HepG2 (cell line): ENCODE measurements at places on chromosomes 11 and 22. TPM values are rescaled to one million over a fixed set of nuclear protein-coding genes. Genes with fewer than 3 reads are reported as not detected.

DNA sequence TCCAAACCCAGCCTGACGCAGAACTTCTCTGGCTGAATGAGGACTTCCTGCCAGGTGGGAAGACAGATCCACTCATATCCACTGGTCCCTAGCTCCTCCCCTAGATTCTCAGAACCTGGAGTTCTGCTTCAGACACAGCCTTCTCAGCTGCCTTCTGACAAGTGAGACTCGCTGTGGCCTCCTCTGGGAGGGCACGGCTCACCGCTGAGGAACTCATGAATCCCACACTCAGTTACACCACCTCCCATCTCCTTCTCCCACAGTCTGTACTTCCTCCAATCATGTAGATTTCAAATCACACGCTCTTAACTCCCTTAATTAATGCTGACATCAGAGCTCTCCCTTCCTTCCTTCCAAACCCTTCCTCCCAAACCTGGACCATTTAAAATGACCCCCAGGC is 86.4 kb upstream of the TMEM45B start:
- H3K36me3 ChIP-seq, result no peaks in the 10 kb centered on the region
- H3K27ac ChIP-seq, result no peak overlapping the region
- H3K27me3 ChIP-seq, result peaks cover 1% of the 10 kb centered on the region; the same call in 1 of the 2 replicates
- no peak for DNase-seq

DNA sequence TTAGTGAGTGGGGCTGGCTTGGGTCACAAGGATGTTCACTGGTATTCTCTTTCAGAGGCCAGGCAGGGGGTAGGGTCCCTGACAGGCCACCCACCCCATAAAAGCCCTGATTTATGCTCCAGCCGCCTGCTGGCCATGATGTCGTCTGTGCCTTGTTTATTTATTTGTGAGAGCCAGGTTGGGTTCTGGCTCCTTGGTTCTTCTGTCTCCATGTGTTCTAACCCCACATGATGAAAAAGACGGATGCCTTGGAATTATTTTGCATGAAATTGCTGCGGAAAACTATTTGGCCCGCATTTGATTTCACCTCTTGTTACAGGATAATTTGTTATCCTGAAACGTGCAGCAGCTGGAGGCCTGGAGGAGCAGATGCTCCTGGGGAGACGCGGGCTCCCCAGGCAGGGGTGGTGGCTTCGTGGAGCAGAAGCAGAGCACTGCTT is 46.3 kb upstream of the WNT11 start:
- peaks cover 13% of the 10 kb centered on the region; the same call in 1 of the 2 replicates for H3K4me1 ChIP-seq
- no peak for DNase-seq
- no peak overlapping the region for H3K4me3 ChIP-seq
- no peak overlapping the region for H3K27ac ChIP-seq
- H3K27me3 ChIP-seq, result peaks cover 50% of the 10 kb centered on the region; the same call in 2 of the 3 replicates

RASSF10 gene
- total RNA-seq, result not detected in 2 replicates

PRG2 gene
- not detected in 2 replicates for total RNA-seq

- no peaks in the 10 kb centered on the region for H3K4me1 ChIP-seq
- DNase-seq, result no peak
- no peak overlapping the region for H3K27ac ChIP-seq
- H3K27me3 ChIP-seq, result no peaks in the 10 kb centered on the region
Observed at GRCh38 chr11:71101606-71102005, 150.8 kb downstream of the SHANK2 start.

RAB38 gene
- 0.13 TPM in 1 of 2 replicates, not detected in the other for total RNA-seq

DNA sequence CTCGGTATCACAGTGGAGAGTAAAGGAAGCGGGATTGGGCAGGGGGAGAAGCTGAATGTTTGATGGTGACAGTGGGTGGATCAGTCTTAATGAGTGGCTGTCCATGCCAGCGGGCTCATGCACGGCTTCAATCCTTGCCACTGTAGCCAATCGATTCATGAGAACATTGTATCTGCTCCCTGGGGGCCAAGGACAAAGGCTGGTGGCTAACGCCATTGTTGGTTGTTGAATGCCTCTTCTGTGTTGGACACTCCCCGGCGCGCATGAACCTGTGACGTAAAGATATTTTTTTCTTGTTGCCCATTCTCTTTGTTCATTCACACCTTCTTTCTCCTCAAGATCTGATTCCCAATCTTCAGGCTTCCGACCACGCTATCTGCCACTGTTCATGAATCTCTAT is 20.9 kb upstream of the ATXN10 start:
- DNase-seq, result no peak
- no peaks in the 10 kb centered on the region for H3K27me3 ChIP-seq
- no peaks in the 10 kb centered on the region for H3K36me3 ChIP-seq
- H3K4me3 ChIP-seq, result no peak overlapping the region
- peaks cover 70% of the 10 kb centered on the region for H3K4me1 ChIP-seq

GRCh38 chr11:8331767-8332166 is 68.1 kb upstream of the LMO1 start:
- no peaks in the 10 kb centered on the region for H3K36me3 ChIP-seq
- H3K4me3 ChIP-seq, result no peak overlapping the region
- DNase-seq, result no peak
- no peaks in the 10 kb centered on the region for H3K4me1 ChIP-seq
- peaks cover 2% of the 10 kb centered on the region for H3K27me3 ChIP-seq
- H3K27ac ChIP-seq, result no peak overlapping the region

DNA sequence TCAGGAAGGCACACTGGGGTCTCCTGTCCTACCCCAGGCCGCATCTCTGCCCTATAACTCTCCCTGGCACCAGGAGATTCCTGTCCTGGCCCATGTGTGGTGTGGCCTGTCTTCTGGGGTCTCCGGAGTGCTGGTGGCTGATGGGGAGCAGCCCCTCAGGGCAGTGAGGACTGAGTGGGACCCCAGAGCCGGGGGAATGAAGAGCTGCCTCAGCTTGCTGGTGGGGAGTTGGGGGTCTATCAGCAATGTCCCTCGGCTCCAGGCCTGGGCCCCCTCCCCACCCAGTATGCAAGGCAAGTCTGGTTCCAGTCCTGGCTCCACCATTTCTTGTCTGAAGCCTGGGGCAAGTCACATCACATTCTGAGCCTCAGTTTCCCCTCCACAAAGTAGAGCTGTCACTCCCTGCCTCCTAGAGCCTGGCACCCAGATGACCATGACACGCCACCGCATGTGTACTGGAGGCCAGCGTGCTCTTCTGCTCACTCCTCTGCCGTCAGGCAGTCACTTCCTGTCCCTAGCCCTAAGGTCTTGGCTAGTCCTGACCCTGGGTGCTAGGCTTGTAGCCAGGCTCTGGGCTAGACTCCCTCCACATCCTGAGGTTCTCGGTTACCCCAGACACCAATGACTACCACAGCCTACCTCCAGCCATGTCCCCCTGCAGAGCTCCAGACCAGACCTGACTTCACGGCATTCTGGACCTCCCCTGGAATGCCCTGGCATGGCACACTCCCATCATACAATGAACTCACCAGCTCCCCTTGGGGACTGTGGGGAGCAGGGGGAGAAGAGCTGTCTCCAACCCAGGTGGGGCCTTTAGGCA is 12.8 kb downstream of the ARAP1 start:
- H3K4me3 ChIP-seq, result no peak overlapping the region
- H3K27ac ChIP-seq, result no peak overlapping the region
- peaks cover 64% of the 10 kb centered on the region for H3K4me1 ChIP-seq
- no peak for DNase-seq
- H3K36me3 ChIP-seq, result peaks cover 32% of the 10 kb centered on the region; the same call in 2 of the 3 replicates

DNA sequence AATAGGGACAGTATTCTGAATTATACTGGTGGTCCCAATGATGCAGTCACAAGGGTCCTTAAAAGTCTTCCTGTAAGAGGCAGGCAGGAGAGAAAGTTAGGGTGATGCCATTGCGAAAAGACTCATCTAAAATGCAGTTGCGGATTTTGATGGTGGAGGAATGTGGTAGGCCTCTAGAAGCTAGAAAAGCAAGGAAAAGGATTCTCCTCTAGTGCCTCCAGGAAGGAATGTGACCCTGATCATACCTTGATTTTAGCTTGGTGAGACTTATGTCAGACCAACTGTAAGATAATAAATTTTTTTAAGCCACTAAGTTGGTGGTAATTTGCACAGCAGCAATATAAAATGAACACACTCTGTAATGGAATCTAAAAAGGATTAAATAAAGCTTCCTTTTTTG is 33.8 kb downstream of the CHORDC1 start:
- H3K27ac ChIP-seq, result no peak overlapping the region
- H3K36me3 ChIP-seq, result no peaks in the 10 kb centered on the region
- H3K4me1 ChIP-seq, result no peaks in the 10 kb centered on the region
- H3K27me3 ChIP-seq, result no peaks in the 10 kb centered on the region
- no peak for DNase-seq

KDM4D gene
- 1.3 and 2.0 TPM in 2 replicates for total RNA-seq

DNA sequence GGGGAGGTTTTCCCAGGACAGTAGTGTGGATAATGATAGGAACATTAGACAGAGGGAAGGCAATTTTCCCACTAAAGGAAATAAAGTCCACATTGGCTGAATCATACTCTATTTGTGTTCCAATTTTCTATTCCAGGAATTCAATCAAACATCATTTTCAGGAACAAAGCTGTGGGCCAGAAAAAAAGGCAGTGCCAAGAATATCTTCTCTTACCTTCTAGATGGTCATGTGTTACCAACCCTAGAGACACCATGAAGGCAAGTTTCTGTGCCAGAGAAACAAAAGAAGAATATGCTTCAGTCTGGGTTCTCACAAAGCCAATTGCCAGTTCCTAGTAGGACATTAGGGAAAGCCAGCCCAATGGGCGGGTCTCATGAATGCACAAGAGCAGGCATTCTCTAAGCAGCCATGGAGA is 27.5 kb downstream of the LARGE2 start:
- no peaks in the 10 kb centered on the region for H3K4me1 ChIP-seq
- H3K36me3 ChIP-seq, result peaks cover 25% of the 10 kb centered on the region; the same call in 2 of the 3 replicates
- H3K27me3 ChIP-seq, result no peaks in the 10 kb centered on the region
- no peak overlapping the region for H3K27ac ChIP-seq
- H3K4me3 ChIP-seq, result no peak overlapping the region

DNA sequence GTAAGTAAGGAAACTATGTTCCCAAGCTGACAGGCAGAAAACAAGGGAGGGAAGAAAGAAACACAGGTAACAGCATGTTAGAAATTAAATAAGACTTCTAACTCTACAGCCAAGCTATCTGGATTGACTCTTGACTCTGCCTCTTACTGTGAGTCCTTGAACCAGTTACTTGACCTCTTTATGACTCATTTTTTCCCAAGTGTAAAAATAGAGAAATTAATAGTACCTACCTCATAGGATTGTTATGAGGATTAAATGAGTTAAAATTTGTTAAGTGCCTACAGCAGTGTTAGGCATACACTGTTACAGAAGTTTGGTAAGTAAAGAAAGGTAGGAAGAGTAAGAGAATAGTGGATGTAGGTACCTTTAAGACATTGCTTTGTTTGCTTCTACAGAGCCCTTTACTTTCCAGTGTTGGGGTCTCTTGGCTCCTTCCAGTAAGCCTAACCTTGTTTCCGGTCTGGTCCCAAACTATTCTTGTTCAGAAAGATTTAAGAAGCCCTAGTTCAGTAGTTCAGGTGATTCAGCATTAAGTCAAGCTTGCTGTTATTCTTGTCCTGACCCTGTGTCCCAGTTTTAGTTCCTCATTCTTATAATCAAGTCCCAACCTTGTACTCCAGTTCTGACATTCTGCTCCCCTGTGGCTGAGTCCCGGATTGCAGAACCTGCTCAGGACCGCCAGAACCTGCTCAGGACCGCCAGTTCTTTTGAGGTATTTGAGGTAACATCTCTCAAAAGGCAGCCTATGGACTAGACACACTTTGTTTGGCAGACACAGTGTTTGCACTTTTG is 963.4 kb upstream of the CCDC90B start:
- no peaks in the 10 kb centered on the region for H3K36me3 ChIP-seq
- no peak overlapping the region for H3K27ac ChIP-seq
- H3K27me3 ChIP-seq, result no peaks in the 10 kb centered on the region
- H3K4me1 ChIP-seq, result peaks cover 17% of the 10 kb centered on the region
- DNase-seq, result no peak

DNA sequence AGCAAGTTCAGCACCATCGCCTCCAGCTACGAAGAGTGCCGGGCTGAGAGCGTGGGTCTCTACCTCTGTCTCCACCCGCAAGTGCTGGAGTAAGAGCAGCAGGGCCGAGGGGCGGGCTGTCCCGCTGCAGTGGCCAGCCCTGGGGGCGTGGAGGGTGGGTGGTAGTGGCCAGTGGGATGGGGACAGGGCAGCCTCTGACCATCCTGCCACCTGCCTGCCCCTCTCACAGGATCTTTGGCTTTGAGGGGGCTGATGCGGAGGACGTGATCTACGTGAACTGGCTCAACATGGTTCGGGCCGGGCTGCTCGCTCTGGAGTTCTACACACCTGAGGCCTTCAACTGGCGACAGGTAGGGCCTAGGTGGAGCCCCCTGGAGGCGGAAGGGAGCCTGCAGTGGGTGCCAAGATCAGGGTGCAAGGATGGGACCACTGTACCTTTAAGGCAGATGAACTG is 15.0 kb upstream of the BBS1 start:
- no peak overlapping the region for H3K27ac ChIP-seq
- H3K4me3 ChIP-seq, result no peak overlapping the region
- DNase-seq, result no peak
- peaks cover 8% of the 10 kb centered on the region; the same call in 1 of the 2 replicates for H3K4me1 ChIP-seq
